ENCODE measurements at places on chromosomes 12 and 14. TPM values are rescaled to one million over a fixed set of nuclear protein-coding genes. Genes with fewer than 3 reads are reported as not detected.

- no peak for DNase-seq
These were observed 5.7 kb upstream of the NEK9 start for GRCh38 chr14:75132382-75133086.

GRCh38 chr12:48717252-48717695, 767 bp upstream of the CCNT1 start:
- peak; percentile 23 for DNase-seq

GRCh38 chr12:77686760-77687159, 143.9 kb upstream of the NAV3 start:
- no peak for DNase-seq

The ANKS1B gene
- polyA plus RNA-seq: 3.6 TPM

The SLCO1A2 gene
- polyA plus RNA-seq: 0.05 TPM

DNA sequence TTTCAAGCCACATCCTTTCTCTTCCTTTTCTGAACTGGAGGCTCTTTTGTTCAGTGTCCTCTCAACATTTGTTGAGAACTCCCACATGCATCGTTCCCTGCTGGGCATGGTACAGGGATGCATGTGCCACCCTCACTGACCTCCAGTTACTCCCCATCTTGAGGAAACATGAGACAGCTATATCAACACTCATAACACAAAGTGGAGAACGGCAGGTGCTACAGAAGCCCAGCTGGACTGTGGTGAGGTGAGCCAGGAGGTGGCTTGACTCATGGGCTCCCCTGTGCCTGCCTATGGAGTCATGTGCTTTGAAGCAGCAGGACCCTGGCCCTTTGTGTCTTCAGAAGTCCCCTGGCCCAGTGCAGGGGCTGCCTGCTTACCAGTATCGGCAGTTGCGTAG, 9.7 kb downstream of the MYH6 start:
- no peak for DNase-seq

DNA sequence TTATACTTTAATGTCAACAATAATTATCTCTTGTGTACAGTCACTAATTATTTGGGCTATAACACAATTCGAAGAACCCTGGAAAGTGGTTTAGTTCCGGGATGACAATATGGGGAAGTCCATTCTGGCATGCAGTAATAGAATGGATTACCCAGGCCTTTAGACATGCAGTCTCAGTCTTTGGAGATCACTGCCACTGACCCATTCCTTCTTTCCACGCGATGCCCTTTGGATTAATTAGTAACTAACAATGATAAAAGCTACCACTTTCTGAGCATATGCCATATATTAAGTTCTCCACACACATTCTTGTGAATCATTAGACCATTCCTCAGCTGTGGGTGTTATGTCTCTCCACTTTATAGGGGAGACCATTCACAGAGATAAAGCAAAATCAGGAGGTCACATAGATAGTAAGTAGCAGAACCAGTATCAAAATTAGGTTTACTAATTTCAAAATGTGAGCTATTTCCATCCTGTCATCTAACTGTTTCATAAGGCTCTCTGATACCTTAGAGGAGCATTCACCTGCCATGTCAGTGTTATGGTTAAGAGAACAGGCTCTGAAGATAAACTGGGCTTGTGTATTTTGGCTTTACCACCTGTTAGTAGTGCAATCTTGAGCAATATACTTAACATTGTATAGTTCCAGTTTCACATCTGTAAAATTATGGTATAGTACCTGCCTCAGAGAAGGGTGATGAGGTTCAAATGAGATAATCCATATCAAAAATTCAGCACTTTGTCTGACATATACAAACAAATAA, 27.2 kb upstream of the KCNJ8 start:
- DNase-seq: no peak

GRCh38 chr12:108302403-108303311, 36.5 kb downstream of the CMKLR1 start:
- DNase-seq: no peak

The ABCB9 gene
- polyA plus RNA-seq: 6.8 TPM

DNA sequence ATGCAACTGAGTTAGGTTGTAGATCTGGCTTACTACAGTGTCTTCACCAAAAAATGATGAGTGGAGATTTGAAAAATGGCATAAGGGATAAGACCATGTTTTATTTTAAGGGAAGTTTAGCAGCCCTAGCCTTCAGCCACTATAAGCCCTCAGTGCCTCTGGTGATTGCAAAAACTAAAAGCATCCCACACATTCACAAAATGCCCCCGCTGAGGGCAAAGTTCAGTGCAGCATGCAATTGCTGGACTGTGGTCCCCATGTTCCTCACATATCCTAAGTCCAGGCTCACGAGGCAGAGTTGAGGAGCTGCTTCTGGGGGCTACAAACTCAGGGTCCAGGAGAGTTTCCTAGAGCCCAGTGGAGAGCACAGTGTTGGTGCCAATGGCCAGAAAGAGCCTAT, 29.6 kb upstream of the NCOR2 start:
- no peak for DNase-seq

DNA sequence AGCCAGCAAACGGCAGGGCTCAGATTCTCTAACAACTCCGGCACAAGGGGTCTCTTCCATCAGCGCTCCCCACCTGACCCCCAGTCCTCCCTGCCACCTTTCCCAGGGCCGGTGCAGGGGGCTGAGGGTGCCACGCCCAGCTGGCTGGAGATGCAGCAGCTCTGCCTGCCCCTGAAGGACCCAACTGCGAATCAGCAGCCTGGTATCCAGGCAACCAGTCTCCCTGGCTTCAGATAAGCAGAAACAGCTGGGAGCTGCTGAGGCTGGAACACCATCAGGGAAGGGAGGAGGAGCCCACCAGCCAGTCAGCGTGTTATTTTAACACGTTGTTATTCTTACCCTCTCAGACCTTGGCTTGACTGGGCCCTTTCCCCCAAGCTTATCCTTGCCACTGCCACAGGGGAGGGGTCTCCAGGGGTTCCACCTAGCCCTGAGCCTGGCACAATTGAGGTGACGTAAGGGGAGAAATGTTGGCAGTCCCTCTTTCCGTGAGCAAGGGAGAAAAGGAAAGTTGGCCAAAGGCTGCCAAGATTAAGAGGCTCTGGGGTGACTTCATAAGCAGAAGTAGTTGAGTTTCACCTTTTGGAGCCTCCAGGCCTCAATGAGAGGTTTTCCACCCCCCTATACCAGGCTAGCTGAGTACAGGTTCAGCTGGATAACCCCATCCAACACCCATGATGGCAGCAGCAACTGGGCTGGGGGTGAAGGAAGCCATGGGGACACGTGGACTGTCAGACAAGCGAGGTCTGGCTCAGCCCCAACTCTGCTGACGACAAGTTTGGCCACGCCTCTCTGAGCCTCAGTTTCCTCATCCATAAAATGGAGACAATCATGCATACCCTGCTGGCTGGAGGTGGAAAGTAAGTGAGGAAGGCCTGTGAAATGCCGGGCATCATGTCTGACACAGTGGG, 91.1 kb downstream of the IRF2BPL start:
- peak; percentile 79 for DNase-seq

DNA sequence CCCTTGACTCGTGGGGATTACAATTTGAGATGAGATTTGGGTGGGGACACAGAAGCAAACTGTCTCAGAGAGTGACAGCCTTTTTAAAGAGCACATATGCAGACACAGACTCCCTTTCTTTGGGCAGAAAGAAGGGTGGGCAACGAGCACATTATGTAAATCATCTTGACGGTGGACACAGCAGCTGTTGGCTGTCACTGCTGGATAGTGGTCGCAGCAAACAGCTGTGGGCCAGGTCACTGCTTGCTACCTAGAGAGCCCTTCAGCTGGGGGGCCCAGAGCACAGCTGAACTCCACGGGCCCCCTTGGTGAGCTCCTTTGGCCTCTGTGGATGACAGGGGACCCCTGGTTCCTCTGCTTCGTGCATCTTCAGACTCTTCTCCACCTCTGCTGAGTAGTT, 23.1 kb downstream of the PPP2R5C start:
- no peak for DNase-seq
